CD4-positive, alpha-beta T cell treated with Interferon gamma for 1 hour (primary cell): ENCODE measurements at places on chromosomes 7 and 10.

- no peak for DNase-seq
Observed at GRCh38 chr7:6639032-6639431, 1.9 kb downstream of the ZNF316 start.

- DNase-seq = no peak
Observed at GRCh38 chr10:44975431-44976331, 2.9 kb downstream of the DEPP1 start.

DNA sequence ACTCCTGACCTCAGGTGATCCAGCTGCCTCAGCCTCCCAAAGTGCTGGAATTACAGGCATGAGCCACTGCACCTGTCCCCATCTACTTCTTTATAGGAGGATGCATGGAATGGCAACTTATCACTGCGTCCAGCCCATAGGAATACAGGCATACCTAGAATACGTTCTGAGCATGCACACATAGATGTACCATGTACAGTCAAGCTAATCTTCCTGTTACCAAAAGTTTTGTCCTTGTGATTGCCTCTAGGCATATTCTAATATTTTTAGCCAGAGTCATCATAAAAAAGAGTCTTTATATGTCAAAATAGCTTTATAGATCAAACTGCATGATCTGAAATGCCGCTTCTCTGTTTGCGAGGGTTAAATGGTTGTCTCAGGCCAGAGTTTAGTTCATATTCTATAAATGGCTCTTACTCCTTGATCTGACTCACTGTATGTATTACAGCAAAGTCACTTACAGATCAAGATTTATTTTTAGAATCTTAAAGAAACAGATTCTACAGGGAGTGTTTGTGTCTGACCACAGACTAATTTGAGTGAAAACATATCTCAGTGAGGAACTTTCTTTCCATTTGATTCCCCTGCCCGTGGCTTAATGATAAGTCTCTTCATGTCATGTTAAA, 210.9 kb downstream of the CREB5 start:
- DNase-seq = no peak

GRCh38 chr7:40903872-40904271, 769.1 kb downstream of the SUGCT start:
- no peak for DNase-seq

DNA sequence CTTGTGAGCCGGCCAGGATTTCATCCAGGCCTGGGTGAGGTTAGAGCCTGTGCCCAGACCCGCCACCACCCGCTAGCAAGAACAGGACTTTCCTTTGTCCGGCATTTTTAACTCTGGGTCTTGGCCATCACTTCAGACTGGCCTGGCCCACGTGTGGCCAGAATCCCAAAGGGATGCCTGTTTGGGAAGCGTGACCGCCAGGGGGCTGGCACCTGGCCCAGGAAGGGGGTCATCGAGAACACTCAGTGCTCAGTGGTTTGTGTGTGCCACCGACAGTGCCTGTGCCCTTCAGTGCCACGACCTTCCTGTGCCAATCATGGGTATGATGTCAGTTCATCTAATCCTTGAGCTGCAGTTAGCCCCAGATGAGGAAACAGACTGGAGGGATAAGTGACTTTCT, 85.0 kb downstream of the ZMIZ1 start:
- DNase-seq = no peak

- no peak for DNase-seq
Observed at GRCh38 chr10:122044045-122044661, 55.2 kb downstream of the TACC2 start.
